Naive thymus-derived CD8-positive, alpha-beta T cell (primary cell): ENCODE measurements at places on chromosomes 6 and 20. TPM values are rescaled to one million over a fixed set of nuclear protein-coding genes. Genes with fewer than 3 reads are reported as not detected.

- DNase-seq, result no peak
These were observed 252.9 kb upstream of the RUNX2 start for GRCh38 chr6:45075246-45075645.

DNA sequence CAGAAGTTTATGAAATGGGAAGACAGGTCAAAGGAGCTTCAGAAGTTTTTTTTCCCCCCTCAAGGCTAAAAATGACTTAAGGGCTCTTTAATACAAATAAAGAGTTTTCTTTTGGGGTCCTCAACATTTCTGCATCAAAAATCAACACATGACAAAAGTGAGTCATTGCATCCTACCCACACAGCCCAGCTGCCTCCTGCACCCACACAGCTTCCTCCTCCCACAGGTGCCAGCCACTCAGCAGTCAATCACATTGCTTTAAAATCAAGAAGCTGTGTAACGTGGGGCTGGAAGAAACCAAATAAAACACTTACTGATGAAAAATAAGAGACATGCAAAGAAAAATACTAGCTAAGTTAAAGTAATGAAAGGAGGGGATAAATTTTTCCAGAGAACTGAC is 68.5 kb downstream of the MAP3K5 start:
- peak; percentile 44 for DNase-seq

The GABRR1 gene
- total RNA-seq, result not detected

DNA sequence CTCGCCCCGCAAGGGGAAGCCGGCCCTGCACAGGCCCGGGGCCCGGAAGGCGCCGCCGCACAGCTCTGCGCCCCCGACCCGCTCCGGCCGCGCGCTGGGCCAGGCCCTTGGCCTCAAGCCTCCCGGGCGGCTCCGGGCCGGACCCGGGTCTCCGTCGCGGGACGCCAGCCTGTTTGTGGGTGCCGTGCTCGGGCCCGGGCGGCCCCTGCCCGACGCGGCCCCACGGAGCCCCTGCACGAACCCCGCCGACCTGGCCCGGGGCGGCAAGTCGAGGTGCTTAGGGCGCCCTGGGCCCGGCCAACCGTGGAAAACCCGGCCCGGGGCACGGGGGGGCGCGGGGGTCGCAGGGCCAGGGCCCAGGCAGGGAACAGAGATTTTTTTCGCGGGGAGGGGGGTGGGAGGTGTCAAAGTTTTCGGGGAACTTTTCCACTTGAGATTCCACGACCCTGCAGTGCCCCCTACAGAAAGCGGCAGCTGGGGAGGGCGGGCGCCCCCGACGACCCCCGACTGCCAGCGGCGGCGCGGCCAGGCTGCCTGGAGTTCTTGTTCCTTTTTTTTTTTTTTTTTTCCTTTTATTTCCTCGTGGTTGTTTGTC is 805 bp upstream of the STX16 start:
- peak; percentile 61 for DNase-seq

DNA sequence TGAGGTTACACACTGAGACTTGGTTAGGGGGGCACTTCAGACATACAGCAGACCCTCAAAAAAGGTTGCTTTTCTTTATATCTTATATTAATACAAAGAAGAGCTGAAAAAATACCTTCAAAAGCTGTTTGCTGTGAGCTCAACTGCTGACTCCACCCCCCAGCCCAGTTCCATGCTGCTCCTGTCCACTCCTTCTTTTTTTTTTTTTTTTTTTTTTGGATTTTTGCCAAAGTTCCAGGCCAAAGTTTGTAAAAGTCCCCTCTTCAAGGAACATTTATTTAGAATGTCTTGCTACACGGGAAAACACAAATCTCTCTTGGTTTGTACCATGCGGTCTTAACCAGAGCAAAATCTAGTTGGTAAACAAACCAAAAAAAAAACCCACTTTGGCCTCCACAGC is 85.3 kb upstream of the AKAP12 start:
- no peak for DNase-seq
